ENCODE measurements at places on chromosomes 6 and 20.

DNA sequence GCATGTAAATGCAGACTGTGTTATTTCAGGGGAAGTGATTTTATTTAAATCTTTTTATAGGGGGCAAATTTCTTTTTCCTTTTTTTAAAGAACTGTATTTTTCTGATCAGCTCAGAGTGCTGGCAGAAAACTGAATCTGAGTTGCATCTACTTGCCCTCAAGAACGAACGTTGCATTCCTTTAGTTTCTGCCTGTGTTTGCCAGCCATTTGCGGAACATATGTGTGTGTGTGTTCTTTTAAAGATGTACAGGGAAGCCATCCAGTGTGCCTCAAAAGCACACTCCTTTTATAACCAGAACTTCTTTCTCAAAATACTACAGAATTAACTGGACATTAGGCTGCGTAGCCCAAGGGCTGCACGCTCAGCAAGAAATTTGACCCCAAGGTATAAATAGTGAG lies 25.8 kb upstream of the INSM1 start:
- no peak for DNase-seq

DNA sequence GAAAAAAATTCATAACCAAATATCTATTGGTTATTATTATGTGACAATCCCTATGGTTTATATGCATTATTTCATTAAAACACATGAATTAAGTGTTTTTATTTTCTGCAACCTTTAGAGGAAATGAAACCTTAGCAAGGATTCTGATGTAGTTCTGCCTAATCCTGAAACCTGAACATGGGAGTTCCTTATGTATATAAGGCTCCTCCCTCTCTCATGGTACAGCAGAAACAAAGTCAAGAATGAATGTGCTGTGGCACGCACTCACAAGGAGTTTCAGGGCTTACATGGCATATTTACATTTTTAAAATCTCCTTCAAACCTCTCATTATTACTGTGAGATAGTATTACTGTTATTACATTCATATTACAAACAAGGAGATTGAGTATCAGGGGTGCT lies 426.4 kb upstream of the CITED2 start:
- DNase-seq: no peak

- no peak for DNase-seq
Measured at GRCh38 chr20:13035399-13036152, 26.8 kb downstream of the SPTLC3 start.

- no peak for DNase-seq
Measured at GRCh38 chr20:19947611-19948264, 69.4 kb upstream of the NAA20 start.

DNA sequence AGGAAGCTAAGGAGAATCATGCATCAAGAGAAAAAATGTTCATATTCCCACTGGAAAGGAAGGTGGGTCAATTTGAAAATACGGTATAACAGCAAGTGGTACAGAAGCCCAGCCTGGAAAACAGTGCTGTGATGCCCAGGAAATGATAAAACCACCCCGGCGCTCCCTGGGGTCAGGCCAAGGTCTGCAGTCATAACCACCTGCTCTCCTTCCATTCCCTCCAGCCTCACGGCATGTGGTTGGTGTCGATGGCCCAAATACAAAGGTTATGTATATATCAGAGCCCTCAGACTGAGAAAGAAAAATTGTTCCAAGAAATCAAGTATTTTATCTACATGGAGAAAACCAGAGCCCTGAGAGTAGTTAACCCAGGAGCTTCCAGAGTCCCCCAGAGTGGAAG lies 208.1 kb upstream of the CDYL start:
- DNase-seq: no peak

- no peak for DNase-seq
Measured at GRCh38 chr20:32291166-32291565, 13.7 kb downstream of the KIF3B start.

- no peak for DNase-seq
Measured at GRCh38 chr6:168037856-168038255, 40.4 kb downstream of the KIF25 start.

GRCh38 chr20:22442318-22442717 lies 142.1 kb downstream of the FOXA2 start:
- no peak for DNase-seq

- no peak for DNase-seq
Measured at GRCh38 chr6:52524918-52525317, 51.9 kb downstream of the TRAM2 start.

DNA sequence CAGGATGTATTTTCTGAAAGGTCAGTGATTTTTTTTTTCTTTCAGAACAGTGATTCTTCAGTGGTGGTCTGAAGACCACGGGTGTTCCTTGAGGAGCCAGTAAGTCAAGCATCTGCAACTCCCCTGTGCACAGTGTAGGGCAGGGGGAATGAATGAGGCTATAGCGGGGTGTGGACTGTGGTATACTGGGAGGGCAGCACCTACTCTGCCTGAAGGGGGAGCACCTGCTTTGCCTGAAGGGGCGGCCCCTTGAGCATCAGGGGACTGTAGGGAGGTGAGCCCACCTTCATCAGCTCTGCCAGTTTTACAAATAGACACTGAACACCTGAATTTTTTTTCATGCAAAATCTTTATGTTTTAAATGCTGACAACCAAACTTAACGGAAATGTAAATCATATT lies 77.5 kb upstream of the RIPOR2 start:
- DNase-seq: peak; percentile 35

- no peak for DNase-seq
Measured at GRCh38 chr20:59300333-59301081, at the start of gene EDN3. EDN3 (plus strand) TSS chr20:59300611; CDS start chr20:59300813, 202 bp downstream.

DNA sequence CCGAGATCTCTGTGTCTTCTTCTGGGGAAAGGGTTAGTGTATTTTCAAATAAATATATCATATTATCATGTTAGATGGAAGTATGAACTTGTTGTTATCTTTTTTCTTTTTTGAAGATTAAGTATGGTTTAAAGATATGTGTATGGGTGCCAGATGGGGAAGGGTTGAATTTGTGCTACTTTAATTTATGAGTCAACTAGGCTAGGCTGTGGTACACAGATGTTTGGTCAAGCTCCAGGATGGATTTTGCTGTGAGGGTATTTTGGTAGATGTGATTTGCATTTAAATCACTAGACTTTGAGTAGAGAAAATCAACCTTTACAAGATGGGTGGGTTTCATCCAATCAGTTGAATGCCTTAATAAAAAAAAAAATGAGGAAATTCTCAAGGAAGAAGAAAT lies 886.6 kb upstream of the ADGRB3 start:
- DNase-seq: no peak

- DNase-seq: no peak
Measured at GRCh38 chr6:157861814-157862213, 38.8 kb downstream of the SNX9 start.

GRCh38 chr6:85063611-85064010 lies 299.2 kb upstream of the TBX18 start:
- no peak for DNase-seq

GRCh38 chr20:15179381-15179780 lies 842.0 kb upstream of the FLRT3 start:
- no peak for DNase-seq

DNA sequence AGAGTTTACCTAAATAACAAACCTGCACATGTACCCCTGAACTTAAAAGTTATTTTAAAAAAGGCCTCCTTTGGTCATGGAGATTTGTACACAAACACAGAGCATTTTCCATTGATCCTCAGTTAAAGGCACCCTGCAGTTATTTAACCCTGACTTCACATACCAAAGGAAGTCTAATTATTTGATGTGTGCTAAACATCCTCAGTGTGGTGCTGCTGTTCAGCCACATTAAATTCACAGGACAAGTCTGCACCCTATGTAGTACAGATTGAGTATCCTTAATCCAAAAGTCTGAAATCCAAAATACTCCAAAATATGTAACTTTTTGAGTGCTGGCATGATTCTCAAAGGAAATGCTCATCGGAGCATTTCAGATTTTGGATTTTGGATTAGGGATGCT lies 21.4 kb downstream of the KCNQ5 start:
- no peak for DNase-seq

- DNase-seq: no peak
Measured at GRCh38 chr6:164690241-164690640, 619.2 kb downstream of the C6orf118 start.

DNA sequence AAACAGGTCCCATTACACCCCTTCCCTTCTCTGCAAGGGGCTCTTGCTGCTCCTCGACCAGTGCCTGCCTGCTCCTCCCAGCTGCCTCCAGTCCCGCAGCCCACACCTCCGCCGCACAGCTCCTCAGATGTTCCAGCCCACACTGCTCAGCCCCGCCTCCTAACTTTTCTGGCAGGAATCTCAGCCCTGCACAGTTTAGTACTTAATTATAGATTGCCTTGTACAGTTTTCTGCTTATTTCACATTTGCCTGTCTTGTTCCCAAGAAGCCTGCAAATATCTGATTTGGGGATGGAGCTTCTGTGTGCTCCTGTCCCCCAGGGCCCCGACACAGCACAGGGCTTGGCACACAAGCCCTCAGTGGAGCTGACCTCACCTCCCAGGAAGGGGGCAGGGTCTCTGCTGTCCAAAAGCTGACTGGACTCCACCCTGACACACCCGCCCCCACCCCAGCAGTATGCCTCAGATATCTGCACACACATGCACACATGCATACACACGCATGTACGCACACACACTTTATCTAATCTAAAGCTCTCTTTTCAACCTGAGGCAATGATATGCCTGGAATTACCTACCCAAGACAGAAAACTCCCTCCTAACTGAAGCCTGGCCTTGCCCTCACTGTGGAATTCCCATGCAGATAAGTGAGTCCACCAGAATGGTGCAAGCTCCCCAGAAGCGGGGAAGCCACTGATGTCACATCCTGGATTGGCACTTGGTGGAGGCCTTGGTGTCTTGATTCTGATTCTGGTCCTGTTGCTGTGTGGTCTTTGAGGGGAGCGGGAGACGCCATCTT lies 1.2 kb upstream of the PNPLA1 start:
- no peak for DNase-seq

DNA sequence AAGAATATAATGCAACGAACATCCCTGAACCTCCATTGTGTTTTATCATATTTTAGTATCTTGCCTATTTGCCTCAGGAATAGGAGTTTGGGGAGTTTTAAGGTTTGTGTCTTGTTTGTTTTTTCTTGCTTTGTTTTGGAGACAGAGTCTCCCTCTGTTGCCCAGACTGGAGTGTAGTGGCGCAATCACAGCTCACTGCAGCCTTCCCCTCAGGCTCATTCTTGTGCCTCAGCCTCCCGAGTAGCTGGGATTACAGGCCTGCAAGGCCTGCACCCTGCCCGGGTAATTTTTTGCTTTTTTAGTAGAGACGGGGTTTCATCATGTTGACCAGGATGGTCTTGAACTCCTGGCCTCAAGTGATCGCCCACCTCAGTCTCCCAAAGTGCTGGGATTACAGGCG lies 63.3 kb upstream of the CARMIL1 start:
- DNase-seq: no peak

DNA sequence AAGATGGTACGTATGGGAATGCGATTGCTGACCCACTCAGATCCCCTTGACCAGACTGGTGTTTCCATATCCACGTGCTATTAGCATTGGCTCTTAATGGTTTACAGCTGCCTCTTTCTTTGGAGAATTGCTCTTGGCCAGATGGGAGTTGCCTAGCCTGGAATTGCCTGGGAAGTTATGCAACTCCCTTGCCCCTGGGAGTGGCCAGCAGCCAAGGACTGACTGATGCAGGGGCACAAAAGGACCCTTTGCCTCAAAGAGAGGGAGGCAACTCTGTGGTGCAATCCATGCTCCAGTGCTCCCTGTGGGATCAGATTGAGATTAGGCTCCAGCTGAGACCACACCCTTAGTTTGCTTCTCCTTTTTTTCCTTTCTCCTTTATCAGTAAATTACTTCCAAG lies 203.5 kb upstream of the JAG1 start:
- no peak for DNase-seq

GRCh38 chr20:58069207-58069606 lies 159.2 kb downstream of the ANKRD60 start:
- DNase-seq: no peak

DNA sequence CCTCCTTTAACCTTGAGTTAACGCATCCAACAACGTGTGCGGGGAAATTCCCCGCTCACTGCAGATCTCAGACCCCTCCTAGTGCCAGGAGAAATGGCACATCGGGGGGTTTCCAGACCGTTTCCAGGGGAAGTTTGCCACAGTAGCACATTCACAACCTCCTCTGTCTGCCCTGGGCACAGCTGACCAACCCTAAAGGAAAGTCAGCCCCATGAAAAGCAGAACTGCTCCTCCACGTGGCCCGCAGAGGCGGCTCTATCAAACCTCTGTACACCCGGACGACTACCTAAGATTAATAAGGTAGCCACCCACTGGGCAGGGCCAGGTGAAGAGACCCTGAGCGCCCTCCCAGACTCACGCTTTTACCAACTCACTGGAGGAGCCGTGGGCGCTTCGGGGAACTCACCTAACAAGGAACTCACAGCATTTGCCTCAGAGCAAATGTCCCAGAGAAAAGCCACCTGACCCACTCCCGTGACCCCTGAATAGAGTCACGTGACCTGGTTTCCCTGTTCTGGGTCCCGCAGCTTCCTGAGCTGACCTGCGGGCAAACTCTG lies 93.1 kb downstream of the PRND start:
- peak; percentile 75 for DNase-seq

- DNase-seq: peak; percentile 3
Measured at GRCh38 chr6:103122766-103123601, 1729.5 kb downstream of the GRIK2 start.

DNA sequence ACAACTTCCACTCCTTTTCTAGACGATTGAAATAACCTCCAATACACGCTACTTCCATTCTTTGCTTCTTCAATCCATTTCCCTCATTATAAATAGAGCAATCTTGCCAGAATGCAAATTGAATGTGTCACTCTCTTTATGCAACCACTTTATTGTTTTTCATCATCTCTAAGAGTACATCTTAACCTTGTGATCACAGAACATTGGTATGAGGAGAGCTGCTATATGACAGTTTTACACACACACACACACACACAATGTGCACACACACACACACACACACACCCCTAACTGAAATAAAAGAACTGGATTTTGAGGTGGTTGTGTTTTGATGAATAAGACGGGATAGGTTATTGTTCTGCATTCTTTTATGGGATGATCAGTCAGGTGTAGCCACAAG lies 187.0 kb downstream of the HDGFL1 start:
- no peak for DNase-seq

DNA sequence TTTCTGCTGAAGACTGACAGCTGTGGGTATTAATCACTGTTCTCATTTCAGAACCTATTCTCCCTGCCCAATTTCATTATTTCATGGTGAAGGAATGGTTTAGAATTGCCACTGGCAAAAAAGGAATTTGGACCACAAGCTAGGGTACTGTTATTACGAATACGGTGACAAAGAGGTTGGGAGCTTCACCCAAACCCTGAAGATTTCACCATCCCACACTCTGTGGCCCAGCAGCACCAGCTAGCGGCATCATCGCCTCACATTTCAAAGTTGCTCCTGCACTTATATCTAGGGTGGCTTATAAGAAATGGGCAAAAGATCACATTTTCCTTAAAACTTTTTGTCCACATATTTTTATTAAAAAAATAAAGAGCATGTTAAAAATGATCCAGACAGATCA lies 236.1 kb downstream of the SYNDIG1 start:
- no peak for DNase-seq
